RPMI7951 (cell line): ENCODE measurements at places on chromosomes 12 and 14.

GRCh38 chr14:70934502-70935134 lies 27.4 kb downstream of the PCNX1 start:
- DNase-seq, result no peak

GRCh38 chr14:90573385-90574105 lies 176.7 kb downstream of the CALM1 start:
- no peak for DNase-seq

DNA sequence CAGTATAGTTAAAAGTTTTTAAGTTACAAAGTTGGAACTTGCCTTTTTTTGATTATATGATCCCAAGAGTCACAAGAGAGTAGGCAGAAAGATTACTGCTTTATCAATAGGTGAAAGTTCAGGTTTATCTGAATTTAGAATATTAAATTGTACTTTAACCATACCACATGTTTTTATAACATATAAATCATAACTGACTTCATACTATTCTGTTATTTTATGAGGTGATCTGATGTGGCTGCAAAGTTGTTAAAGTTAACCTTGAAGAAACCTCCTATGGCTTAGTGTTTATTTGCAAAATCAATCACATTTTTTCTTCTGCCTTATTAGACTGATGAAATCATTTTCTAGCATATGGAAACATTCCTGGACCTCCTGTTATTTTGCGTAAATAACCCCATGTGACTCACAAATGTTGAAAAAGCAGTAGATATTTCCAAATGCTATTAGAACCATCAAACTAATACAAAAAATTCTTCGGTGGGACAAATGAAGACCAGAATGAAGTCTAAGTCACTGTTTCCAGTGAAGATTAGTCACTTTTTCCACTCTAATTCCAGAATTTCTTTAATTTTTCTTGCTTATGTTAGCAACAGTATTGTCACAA lies 132.1 kb downstream of the RAD51B start:
- no peak for DNase-seq

- DNase-seq, result no peak
Measured at GRCh38 chr12:43290836-43291235, 261.2 kb downstream of the ADAMTS20 start.

GRCh38 chr14:31205681-31206535 lies 1.7 kb downstream of the HECTD1 start:
- peak; percentile 58 for DNase-seq
